ENCODE measurements at places on chromosomes 5 and 9. TPM values are rescaled to one million over a fixed set of nuclear protein-coding genes. Genes with fewer than 3 reads are reported as not detected.

GRCh38 chr5:109689740-109690241 lies at the start of gene MAN2A1:
MAN2A1 (plus strand) TSS chr5:109689927; CDS start chr5:109690418, 491 bp downstream.
- peak within 1 kb of the TSS; percentile 96 for H3K4me3 ChIP-seq
- peak; percentile 42 for DNase-seq
- peaks cover 26% of the 10 kb centered on the region for H3K4me1 ChIP-seq
- H3K27ac ChIP-seq, result peak within 1 kb of the TSS; percentile 98
- no peaks in the 10 kb centered on the region for H3K27me3 ChIP-seq

CNTNAP3 gene
- 31.8 TPM for total RNA-seq

CCDC127 gene
- 7.8 TPM for total RNA-seq

GRCh38 chr9:4238522-4238921 lies 61.3 kb downstream of the GLIS3 start:
- H3K4me1 ChIP-seq, result peaks cover 36% of the 10 kb centered on the region
- no peaks in the 10 kb centered on the region for H3K27me3 ChIP-seq
- DNase-seq, result no peak
- H3K27ac ChIP-seq, result peak overlapping the region; percentile 67

IL17B gene
- total RNA-seq, result 7.1 TPM

GRCh38 chr9:2480255-2480837 lies 141.2 kb upstream of the VLDLR start:
- H3K4me3 ChIP-seq, result no peak overlapping the region
- H3K4me1 ChIP-seq, result no peaks in the 10 kb centered on the region
- no peaks in the 10 kb centered on the region for H3K36me3 ChIP-seq
- no peaks in the 10 kb centered on the region for H3K27me3 ChIP-seq

GRCh38 chr9:34665067-34665380 lies 2.6 kb upstream of the CCL27 start:
- H3K4me3 ChIP-seq, result peak overlapping the region; percentile 100
- peaks cover 21% of the 10 kb centered on the region for H3K36me3 ChIP-seq
- peaks cover 7% of the 10 kb centered on the region for H3K4me1 ChIP-seq
- no peak for DNase-seq
- H3K27me3 ChIP-seq, result no peaks in the 10 kb centered on the region

PTCH1 gene
- total RNA-seq, result 12.6 TPM

GRCh38 chr9:71209890-71210289 lies 88.5 kb upstream of the TRPM3 start:
- no peaks in the 10 kb centered on the region for H3K36me3 ChIP-seq
- H3K4me3 ChIP-seq, result no peak overlapping the region
- H3K27ac ChIP-seq, result no peak overlapping the region

BTNL8 gene
- not detected for total RNA-seq

GRCh38 chr5:14732991-14733390 lies 68.5 kb downstream of the OTULIN start:
- no peak overlapping the region for H3K4me3 ChIP-seq
- no peaks in the 10 kb centered on the region for H3K27me3 ChIP-seq
- H3K4me1 ChIP-seq, result peaks cover 21% of the 10 kb centered on the region
- DNase-seq, result no peak
- no peak overlapping the region for H3K27ac ChIP-seq
- peaks cover 22% of the 10 kb centered on the region for H3K36me3 ChIP-seq

FOXI1 gene
- not detected for total RNA-seq

DNA sequence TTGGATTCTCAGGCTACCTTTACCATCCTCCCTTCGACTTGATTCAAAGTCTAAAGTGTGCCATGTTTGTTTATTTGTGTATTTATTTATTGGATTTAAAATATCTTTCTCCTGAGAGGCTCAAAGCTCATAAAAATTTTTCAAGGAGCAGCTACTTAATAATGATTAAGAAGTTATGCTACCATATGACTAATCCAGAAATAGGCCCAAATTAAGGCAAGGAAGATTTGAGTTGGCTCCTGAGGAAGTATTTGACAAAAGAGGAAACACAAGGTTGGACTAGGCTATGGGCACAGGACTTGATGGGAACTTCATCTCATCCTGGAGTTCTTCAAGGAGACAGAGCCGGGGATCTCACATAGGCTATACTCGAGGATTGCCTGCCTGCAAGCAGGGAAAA lies 22.4 kb upstream of the PPP2CA start:
- no peak overlapping the region for H3K4me3 ChIP-seq
- no peaks in the 10 kb centered on the region for H3K27me3 ChIP-seq
- H3K27ac ChIP-seq, result no peak overlapping the region
- no peaks in the 10 kb centered on the region for H3K4me1 ChIP-seq
- no peaks in the 10 kb centered on the region for H3K36me3 ChIP-seq

DNA sequence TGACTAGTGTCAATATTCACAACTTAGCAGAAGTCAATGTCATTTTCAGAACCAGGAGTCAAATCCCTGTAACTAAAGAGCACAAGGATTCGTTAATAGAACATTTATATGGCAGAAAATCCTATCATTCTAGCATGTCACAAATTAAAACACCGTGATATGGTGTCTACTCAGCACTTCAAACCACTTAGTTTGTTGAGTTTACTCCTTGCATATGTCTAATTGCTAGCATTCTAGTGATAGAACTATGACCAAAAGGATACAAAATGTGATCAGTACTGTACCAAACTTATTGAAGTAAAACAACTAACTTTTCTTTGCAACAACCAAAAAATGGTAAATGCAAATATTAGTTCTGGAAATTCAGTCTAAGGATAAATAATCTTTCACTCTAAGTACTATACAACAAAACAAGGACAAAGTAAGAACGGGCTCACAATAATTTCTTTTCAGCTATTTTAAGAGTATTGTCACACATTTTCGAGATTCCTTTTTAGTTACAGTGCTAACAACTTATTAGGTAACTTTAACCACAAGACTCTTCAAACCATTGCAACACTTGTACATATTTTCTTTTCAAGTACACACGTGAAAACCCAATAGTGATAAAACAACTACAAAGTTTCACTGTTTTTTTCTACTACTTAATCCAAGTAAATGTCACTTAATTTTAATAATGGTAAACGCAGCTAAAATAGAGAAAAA lies 845.2 kb upstream of the CDH10 start:
- no peaks in the 10 kb centered on the region for H3K4me1 ChIP-seq
- H3K27me3 ChIP-seq, result no peaks in the 10 kb centered on the region
- DNase-seq, result no peak
- H3K36me3 ChIP-seq, result no peaks in the 10 kb centered on the region

DNA sequence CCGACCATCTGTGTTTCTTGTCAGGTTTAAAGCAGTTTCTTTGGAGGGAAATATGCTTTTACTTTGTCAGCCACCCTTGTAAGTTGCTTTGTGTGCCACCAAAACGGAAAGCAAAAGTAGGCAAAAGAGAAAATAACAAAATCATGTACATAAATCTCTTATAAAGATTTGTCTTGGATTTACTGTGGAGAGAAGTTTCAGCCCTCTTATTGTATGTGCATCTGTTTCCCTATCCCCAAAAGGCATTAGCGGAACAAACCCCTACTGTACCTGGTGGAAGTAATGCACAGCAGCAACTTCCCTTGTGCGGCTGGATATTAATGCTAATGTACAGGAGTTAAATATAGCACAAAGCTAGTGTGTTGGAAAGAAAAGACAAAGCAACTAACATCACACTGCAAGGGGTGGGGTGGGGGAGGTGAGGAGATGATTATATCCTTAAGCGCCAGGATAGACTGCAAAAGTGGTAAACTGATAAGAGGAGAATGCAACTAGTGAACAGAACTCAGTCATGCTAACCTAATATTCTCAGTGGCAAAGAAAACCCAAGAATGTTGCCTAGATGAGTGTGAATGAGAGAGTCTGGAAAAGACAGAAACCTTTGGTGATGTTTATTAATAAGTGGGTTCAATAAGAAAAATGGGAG lies 396.5 kb upstream of the MEF2C start:
- H3K36me3 ChIP-seq, result no peaks in the 10 kb centered on the region
- no peak for DNase-seq
- H3K4me3 ChIP-seq, result no peak overlapping the region
- no peak overlapping the region for H3K27ac ChIP-seq
- H3K27me3 ChIP-seq, result no peaks in the 10 kb centered on the region

DNA sequence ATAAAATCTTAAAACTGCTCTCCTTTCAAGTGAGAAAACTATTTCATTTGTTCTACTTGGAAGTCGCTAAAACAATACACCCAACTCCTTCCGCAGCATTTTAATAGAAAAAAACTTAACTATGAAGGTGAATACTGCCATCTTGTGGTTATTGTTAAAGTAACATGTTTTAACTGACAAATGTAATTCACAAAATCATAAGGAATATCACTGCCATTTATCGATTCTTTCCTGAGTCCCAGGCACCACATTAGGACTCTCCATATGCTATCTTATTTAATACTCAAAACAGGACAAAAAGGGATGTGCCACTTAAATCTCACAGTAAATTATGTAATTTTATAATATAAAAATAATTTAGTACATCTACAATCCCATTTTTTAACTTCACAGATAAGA lies 130.5 kb upstream of the ITGA1 start:
- DNase-seq, result no peak
- H3K4me3 ChIP-seq, result no peak overlapping the region
- no peaks in the 10 kb centered on the region for H3K4me1 ChIP-seq
- peaks cover 4% of the 10 kb centered on the region for H3K27me3 ChIP-seq

DNA sequence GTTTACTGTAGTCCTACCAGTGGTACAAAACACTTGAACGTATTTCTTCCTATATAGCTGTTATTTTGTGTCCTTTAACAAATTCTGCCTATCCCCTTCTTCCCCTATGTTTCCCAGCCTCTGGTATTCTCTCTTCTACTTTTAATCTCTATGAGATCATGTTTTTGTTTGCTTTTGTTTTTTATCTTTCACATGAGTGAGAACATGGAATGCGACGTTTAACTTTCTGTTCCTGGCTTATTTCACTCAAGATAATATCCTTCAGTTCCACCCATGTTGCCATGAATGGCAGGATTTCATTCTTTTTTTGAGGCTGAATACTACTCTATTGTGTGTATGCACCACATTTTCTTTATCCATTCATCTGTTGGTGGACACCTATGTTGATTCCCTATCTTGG lies 634.4 kb upstream of the WWC1 start:
- no peak overlapping the region for H3K4me3 ChIP-seq
- H3K27me3 ChIP-seq, result no peaks in the 10 kb centered on the region
- no peaks in the 10 kb centered on the region for H3K36me3 ChIP-seq
- DNase-seq, result no peak
- H3K4me1 ChIP-seq, result no peaks in the 10 kb centered on the region

DNA sequence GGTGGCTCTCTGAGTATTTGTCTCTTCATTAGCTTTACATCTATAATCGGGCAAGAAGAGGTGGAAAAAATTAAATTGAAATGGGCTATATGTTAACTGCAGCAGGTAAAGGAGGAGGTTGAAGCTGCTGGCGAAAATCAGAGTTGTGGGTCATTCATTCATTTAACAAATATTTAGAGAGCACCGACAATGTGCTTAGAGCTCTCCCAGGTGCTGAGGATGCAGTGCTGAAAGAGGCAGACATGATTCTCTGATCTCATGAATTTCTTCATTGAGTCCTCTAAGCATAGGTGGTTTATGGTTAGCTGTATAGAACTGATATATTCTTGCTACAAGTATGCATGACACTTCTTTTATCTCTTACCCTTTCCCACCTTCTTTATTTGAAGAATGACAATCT lies 243.4 kb downstream of the RFX3 start:
- no peak overlapping the region for H3K4me3 ChIP-seq
- H3K36me3 ChIP-seq, result peaks cover under 1% of the 10 kb centered on the region
- H3K4me1 ChIP-seq, result peaks cover 5% of the 10 kb centered on the region
- no peak overlapping the region for H3K27ac ChIP-seq
- DNase-seq, result no peak

DNA sequence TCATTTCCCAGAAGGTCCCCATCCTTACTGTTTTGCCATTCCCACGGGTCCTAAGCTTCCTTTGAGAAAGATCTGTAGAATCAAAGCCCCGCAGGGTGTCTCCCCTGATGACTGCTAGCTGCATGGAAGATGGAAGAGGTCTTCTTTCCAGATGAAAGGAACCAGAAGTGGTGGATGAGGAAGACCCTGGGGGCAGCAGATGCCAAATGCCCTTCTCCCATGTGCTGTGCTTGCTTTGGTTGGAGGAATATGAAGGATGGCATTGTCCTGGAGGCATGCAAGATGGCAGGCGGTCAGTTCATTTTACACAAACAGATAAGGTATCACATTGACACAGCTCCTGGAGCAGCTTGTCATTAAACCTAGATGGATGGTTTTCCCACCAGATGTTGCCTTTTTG lies 25.8 kb upstream of the CER1 start:
- H3K27me3 ChIP-seq, result no peaks in the 10 kb centered on the region
- no peaks in the 10 kb centered on the region for H3K4me1 ChIP-seq
- DNase-seq, result no peak

WNT8A gene
- not detected for total RNA-seq

DNA sequence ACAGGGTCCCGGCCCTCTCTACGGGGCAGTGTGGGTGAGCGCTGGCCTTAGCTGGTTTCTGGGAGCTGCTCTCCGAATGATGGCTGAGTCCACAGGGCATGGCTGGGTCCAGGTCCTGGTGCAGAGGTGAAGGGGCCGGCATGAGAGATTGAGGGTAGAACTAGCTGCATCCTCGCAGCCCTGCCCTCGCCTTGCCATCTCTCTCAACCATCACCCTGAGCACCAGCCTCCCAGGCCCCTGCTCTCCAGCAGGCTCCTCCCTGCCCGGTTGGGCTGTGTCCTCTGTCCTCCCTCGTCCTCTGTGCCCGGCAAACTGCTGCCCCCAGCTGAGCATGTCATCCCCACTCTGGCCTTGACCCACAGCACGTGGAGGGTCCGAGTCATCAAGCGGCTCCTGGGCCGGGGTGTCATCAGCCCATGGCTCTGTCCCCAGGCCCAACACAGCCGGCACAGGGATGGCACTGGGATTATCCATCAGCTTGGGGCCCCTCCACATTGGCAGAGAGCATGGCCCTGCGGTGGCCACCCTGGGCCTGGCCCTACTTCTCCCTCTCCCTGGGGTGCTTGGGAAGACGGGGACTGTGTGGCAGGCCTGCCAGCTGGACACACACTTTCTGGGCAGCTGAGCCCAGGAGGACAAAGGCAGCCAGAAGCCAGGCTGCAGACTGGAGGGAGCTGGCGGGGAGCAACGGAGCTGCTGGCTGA lies 8.4 kb downstream of the FLT4 start:
- no peak overlapping the region for H3K27ac ChIP-seq
- DNase-seq, result no peak
- no peaks in the 10 kb centered on the region for H3K36me3 ChIP-seq
- H3K4me1 ChIP-seq, result no peaks in the 10 kb centered on the region
- H3K27me3 ChIP-seq, result no peaks in the 10 kb centered on the region

PCDHB2 gene
- 4.6 TPM for total RNA-seq

MTREX gene
- 42.4 TPM for total RNA-seq

GRCh38 chr9:12701126-12701525 lies 7.9 kb downstream of the TYRP1 start:
- no peaks in the 10 kb centered on the region for H3K36me3 ChIP-seq
- H3K27ac ChIP-seq, result no peak overlapping the region
- no peaks in the 10 kb centered on the region for H3K27me3 ChIP-seq
- H3K4me3 ChIP-seq, result no peak overlapping the region
- peaks cover 30% of the 10 kb centered on the region for H3K4me1 ChIP-seq

PAEP gene
- not detected for total RNA-seq

DNA sequence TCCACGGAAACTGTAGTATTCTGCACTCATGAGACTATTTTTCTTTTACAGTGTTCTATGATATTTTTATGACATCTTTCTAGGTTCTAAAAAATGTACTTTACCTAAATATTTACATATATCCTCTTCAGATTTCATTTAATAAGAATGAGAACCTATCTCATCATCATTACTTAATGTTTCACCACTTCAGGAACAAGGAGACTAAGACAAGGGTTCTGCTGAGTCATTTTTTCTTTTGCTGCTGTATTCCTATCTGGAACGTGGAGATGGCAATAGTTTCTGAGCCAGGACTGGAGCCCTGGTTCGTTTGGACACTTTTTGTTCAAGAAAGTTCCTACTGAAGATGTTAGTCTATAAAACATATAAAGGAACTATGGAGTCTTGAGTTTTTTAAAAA lies 258.2 kb upstream of the MAP3K1 start:
- H3K27ac ChIP-seq, result no peak overlapping the region
- no peaks in the 10 kb centered on the region for H3K36me3 ChIP-seq
- H3K4me3 ChIP-seq, result no peak overlapping the region
- peaks cover 24% of the 10 kb centered on the region for H3K4me1 ChIP-seq
- DNase-seq, result no peak
